ENCODE measurements at places on chromosomes 7 and 10.

DNA sequence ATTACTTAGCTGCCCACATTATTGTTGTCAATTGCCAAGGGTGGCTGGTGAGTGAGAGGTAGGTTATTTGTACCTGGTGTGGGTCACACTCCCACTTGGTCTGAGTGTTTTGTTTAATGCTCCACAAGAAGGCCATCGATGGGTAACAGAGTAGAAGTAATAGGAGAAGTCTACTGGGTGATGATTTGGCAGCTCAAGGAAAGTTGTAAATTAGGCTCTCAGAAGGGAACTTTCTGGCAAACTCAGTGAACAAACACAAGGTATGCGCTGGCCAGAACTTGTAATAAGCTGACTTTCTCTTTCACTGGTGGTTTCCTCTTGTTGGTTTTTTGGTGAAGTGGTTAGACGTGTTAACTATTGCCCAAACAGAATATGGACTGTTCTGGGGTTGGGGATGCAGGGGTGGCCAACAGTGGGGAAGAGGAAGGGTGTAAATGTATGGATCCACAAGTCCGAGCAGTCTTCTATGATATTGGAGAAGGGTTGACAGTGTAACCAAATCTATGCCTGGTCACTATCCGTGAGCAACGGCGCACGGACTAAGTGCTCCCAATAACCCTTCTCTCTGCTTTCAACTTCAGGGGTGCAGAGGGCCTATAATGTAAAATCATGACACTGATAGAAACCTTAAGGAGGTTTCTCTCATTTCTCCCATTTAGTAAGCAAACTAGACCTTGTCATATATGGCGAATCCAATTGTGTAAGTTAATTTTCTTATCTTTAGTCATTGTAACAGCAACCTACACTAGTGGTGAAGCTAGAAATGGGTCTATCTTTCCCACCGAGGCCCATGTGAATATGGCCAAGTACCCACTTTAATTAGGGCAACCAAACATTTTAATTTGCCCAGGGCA lies 212.8 kb downstream of the PTEN start:
- DNase-seq = no peak

GRCh38 chr7:85320699-85321476 lies 134.0 kb upstream of the SEMA3D start:
- DNase-seq = no peak

- DNase-seq = no peak
These were observed 49.6 kb upstream of the PSMG3 start for GRCh38 chr7:1619152-1620079.

DNA sequence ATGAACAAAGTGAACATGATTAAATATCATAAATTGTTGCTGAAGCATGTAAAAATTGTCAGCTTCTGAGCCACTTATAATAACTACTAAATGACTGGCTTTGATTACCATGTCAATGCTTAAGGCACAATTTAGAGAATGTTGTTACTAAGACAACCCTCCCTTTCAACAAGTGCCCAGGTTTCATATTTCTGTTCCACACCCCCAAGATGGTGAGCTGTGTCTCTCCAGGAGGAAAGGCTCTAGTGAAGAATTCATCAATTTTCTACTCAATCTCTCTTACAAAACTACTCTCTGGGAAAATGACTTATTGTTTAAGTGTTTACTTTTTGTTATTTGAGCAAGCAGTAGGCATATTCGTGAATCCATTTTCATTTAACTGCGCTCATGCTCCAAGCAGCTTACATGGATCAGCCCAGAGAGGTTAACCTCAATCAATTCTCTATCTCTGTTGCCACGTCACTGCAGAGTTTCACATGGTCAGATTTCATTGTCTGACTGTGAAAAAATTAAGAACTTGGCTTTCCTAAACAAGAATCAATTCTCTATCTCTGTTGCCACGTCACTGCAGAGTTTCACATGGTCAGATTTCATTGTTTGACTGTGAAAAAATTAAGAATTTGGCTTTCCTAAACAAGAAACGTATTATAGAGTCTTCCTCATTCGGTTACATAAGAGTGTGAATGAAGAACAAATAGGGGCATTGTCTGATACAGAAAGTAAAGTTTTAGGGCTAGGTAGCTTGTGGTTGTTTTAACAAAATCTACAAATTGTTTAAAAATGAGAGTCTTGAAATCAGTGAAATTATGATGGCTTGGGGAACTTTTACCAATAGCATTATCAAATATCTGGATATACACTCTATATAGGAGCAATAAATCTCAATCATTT lies 49.7 kb downstream of the CCDC71L start:
- no peak for DNase-seq

GRCh38 chr7:102128303-102128702 lies 158.4 kb upstream of the SH2B2 start:
- no peak for DNase-seq

DNA sequence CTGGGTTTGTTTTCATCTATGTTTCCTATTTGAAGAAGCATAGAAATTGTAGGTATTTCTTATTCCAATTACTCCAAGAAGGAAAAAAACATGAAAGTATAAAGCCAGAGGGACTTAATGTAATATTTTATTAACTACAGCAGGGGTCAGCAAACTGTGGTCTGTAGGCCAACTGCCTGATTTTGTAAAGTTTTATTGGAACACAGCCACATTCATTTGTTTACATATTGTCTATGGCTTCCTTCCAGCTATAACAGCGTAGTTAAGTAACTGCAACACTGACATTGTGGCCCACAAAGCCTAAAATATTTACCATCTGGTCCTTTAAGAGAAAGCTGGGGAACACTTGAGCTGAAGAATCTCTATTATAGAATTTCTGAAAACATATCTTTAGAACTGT lies 306.2 kb downstream of the BICC1 start:
- DNase-seq = no peak

GRCh38 chr7:26038201-26038990 lies 113.6 kb upstream of the NFE2L3 start:
- no peak for DNase-seq

GRCh38 chr10:6499974-6500373 lies 80.1 kb downstream of the PRKCQ start:
- DNase-seq = no peak

GRCh38 chr10:124231168-124232155 lies 138.1 kb upstream of the CHST15 start:
- DNase-seq = no peak

- DNase-seq = no peak
These were observed at the start of gene MET for GRCh38 chr7:116671681-116672595. Gene MET (plus strand): TSS chr7:116672196. CDS start chr7:116699085, 26,889 bp downstream.

GRCh38 chr7:67566101-67566500 lies 569.5 kb downstream of the TYW1 start:
- no peak for DNase-seq

- no peak for DNase-seq
These were observed 11.8 kb upstream of the ACTA2 start for GRCh38 chr10:88964360-88964759.

DNA sequence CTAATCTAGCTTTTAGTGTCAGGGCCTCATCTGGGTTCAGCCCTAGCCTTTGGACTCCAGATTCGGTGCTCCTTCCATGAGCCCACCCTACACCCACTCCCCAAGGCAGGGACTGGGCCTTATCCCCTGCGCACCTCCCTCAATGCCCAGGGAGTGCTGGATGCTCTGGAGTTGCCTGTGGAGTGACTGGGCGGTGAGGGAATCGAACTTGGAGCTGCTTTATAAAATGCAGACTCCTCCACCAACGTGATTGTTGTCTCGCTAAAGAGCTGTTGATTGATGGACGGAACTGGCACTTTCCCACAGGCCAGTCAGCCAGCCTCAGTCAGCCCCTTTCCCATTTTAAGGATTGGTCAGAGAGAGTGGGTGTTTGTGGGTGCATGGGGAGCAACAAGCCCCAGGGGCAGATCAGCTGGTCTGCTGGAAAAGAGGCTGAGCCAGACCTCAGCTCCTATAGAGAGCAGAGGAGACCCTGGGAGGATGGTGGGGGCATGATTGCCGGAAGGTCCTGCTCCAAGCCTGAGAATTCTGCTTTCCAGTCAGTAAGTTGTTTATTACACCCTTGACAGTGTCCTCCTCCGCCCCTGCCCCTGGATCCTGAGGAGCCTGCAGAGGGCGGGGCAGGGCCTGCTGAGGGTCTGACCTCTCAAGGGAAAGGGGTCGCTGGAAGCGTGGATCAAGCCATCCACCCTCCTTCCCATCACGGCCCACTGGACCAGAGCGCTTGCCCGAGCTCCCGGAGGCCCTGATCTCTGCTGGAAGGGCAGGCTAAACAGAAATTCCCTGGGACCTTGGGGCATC lies 16.7 kb downstream of the UNC5B start:
- no peak for DNase-seq

GRCh38 chr7:91898240-91898992 lies 17.9 kb upstream of the MTERF1 start:
- no peak for DNase-seq

- peak; percentile 11 for DNase-seq
These were observed 2.5 kb downstream of the VOPP1 start for GRCh38 chr7:55569797-55570196.

GRCh38 chr10:103584216-103585010 lies 90.9 kb downstream of the NEURL1 start:
- peak; percentile 80 for DNase-seq

GRCh38 chr10:46514431-46514861 lies 42.0 kb downstream of the GPRIN2 start:
- DNase-seq = no peak

GRCh38 chr10:13120786-13121499 lies 21.0 kb downstream of the OPTN start:
- DNase-seq = no peak

DNA sequence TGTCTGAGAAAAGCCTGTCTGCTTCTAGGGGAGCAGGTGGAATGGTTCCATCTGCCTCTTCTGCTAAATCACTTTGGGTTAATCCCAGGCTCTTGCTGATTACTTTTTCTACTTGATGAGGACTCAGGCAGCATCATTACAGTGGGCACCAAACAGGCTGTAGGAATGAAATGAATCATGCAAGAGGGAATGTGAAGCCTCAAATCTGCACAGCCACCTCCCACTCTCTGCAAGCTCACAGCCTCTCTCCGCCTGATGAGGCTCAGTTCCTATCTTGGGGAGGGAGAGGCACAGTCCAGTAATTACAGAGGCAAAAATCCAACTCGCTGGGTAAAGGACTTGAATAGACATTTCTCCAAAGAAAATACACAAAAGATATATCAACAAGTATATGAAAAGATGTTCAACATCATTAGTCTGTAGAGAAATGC lies 34.0 kb downstream of the HSPA12A start:
- no peak for DNase-seq

GRCh38 chr10:2137549-2138174 lies 400.3 kb upstream of the ADARB2 start:
- no peak for DNase-seq

DNA sequence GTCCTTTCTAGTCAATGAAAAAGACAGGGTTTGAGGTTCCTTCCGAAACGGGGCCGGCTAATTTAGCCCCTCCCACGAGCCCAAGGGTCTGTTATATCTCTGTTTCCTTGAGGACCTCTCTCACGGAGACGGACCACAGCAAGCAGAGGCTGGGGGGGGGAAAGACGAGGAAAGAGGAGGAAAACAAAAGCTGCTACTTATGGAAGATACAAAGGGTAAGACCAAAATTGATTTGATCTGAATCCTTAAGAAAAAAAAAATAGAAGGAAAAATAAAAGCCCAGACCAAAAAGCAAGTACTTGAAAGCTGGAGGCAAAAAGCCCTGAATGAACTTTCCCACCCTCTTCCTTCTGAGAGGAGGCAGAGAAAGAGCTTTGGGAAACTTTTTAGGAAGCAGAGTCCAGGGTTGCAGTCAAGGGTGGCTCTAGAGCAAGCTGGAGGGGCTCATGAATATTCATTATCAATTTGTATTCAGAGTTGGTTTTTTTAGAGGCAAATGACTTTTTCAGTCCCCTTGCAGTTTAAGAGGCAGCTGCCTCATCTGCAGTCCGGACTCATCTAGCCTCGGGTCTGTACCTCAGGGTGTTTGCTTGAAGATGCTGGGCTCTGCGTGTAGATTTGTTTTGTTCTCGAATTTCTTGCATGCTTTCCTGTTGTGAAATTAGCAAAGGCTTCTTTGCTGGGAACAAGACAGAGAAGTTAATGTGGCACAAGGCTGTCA lies at the start of gene ENTPD1:
TSS of gene ENTPD1 (plus strand) at position 123 of the 721 bp plus-strand sequence. CDS start at position 200, 77 bp downstream.
- DNase-seq = no peak

- DNase-seq = no peak
These were observed 8.6 kb downstream of the LIPA start for GRCh38 chr10:89242840-89243568.

- DNase-seq = no peak
These were observed 54.7 kb upstream of the AMPH start for GRCh38 chr7:38685851-38686250.

- peak; percentile 15 for DNase-seq
These were observed 41.3 kb downstream of the CCDC6 start for GRCh38 chr10:59865101-59865500.

DNA sequence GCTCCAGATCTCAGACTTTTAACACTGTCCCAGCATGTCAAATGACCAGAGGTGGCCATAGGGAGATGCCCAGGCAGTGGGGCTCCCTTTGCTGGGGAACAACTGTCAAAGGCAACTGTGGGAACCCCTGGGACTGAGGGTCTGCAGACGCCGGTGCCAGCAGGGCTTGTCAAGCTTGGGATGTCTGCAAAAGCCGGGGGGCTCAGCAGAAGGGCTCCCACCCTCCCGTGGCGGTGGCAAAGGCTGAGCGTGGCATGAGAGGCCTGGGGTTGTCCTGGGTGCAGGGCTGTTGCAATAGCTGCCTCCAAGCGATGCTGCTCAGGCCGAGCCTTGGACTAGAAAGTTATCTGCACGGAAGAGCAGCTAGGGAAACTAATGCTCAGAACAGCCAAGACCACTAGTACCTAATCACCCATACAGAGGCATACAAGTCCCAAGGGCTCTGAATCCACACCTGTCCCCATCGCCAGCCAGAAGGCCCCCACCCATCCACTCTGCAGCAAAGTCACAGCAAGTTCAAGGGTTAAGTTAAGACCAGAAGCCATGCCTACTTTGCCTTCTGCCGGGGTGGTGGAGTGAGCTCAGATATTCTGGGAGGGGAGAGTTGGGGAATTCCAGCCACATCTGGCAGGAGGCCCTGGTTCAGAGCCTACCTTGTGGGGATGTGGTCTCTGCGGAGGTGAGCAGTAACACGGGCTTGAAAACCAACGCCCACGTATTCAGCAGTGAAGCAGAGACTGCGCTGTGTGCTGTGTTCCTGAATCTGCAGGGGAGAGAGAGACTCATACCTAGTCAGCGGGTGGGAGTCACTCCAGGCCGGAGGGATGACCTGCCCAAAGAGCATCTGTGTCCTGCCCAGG lies 4.6 kb downstream of the SH2B2 start:
- DNase-seq = no peak

- DNase-seq = no peak
These were observed 177.6 kb upstream of the MEOX2 start for GRCh38 chr7:15863951-15864625.

DNA sequence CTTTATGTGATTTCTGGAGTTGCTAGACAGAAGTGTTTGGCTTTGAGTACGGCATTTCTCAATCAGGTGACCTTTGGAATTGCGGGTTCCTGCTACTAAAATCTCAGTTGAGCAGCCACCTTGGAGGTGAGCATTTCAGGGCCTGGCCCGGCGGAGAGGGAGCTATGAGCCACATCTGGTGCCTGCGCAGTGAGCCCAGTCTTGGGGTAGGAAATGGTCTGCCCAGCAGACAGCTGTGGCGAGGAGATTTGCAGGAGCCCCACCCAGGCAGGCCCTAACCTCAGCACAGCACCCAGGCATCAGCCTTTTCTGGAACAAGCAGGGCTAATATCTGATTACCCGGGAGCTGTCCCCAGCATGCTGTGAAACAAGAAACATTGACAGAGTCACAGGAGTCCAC lies 547.9 kb upstream of the FOXK1 start:
- DNase-seq = no peak

GRCh38 chr10:93452143-93452542 lies 30.0 kb downstream of the MYOF start:
- DNase-seq = no peak

Measured in CD4-positive, alpha-beta T cell treated with Interleukin-6 for 4 hours (primary cell).